ENCODE measurements at places on chromosomes 3 and 15.

GRCh38 chr3:12486916-12487315 is 2.6 kb downstream of the TSEN2 start:
- DNase-seq, result no peak

DNA sequence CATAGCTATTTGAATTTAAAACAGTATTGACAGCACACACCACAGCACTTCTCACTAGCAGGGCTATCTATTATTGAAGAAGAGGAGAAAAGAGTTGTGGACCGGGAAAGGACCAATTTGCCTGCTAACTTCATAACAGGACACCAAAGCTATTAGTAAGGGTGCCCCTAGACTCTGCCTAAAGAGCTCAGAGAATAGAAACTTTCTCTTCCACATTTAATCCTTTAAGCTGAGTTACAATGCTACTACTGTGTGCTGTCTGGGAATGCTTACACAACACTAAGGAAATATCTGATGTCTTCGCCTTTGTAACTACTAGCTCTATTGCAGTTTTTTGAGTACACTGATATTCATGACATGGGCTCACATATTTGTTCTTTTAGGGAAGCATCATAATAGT is 13.5 kb upstream of the AADAC start:
- no peak for DNase-seq

DNA sequence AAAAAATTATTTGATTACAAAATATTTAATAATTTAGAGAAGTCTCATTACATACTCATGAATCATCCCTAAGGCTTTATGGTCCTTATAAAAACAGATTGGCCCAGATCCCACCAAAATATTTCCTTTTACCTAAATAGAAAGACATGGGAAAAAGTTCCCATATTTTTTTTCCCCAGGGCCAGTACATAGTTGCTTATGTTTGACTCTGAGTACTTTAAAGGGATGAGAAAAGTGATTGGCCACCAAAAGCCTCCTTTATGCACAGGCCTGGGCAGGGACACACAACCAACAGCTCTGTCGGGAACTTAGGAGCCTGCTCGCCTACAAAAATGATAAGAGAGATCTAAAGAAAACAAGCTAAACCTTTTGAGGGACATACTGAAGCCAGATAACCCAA is 22.3 kb downstream of the KCNAB1 start:
- no peak for DNase-seq

- DNase-seq, result no peak
Measured at GRCh38 chr3:104856741-104857140, 510.0 kb upstream of the ALCAM start.

DNA sequence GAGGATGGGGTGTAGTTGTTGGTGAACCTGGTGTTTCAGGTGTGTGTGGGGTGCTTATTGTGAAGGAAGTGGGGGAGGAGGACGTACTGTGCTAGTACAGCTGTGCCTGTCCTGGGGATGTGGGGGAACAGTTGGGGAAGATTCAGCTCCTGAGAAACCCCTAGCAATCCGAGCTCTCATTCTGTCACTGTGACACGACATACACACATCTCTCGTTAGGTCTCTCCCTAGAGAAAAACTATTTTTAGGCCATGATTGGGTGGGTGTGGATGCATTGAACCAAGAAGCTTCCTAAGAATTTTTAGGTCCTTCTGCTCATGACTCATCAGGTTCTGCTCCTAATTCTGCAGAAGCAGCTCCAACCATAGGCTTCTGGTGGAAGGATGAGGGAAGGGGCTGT is 54.3 kb downstream of the SLC30A4 start:
- no peak for DNase-seq

GRCh38 chr3:25019506-25019905 is 408.6 kb upstream of the RARB start:
- DNase-seq, result no peak

GRCh38 chr3:94587291-94587690 is 524.4 kb downstream of the NSUN3 start:
- DNase-seq, result no peak

- no peak for DNase-seq
Measured at GRCh38 chr3:32282578-32283154, 44.2 kb downstream of the CMTM8 start.

GRCh38 chr3:26579116-26579515 is 43.5 kb upstream of the LRRC3B start:
- DNase-seq, result no peak

GRCh38 chr15:89051875-89052274 is 36.4 kb upstream of the ABHD2 start:
- no peak for DNase-seq

DNA sequence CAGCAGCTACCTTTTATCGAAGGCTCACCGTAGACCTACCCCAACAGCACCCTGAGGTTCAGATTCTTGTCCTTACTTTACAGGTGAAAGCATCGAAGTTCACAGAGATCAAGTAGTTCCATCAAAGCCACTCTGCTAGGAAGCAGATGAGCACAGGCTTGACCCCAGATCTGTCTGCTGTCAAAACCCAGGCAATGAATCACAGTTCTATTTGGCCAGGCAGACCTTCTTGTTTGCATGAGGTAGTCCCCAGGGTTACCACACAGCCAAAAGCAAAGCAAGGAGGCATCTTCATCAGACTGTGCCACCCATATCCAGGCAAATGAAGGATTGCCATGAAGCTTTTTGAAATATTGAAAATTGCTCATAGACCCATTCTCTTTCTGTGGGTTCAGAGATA is 33.0 kb downstream of the HES1 start:
- DNase-seq, result no peak

DNA sequence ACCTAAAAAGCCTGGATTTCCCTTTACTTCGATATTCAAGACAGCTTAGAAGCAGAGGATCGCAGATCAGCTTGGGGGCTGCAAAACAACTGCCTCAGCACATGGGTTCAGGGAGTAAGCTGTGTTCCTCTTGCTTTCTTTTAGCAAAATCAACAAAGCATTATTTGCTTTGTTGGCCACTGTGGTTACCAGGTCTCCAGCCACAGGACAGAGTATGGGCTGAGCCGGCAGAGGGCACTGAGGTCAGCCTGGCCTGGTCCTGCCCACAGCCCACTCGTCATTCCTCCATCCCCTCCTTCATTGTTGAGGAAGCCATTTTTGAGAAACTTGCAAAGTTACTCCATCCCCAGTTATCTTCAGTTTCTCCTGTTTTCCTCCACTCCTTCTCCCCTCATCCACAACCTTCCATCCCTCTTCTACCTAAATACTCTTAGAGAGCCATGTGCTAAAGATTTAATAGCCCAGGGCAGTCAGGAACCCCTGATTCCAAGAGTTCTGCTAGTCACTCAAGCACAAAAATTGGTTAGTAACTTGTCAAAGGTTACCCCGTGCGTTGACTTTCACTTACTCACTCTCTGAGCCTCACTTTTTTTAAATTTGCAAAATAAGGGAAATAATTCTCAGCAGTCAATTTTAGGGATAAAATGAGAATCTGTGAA is 60.0 kb upstream of the HES1 start:
- DNase-seq, result no peak

DNA sequence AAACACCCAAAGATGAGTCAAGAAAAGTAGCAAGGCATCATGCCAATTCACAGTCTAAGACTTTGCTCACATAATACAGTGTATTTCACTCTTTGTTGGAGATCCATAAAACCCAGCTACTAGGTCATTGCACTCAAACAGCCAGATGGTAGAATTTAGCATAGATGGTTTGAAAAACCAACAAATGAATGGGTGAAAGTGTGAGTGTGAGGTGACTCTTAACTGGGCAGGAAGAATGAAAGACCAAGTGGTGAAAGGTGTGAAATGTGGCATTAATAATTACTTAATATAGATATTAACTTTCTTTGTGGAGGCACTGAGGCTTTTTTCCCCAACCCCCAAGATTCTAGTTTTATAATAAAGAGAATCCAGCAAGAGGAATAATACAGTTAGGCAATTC is 159.5 kb downstream of the SQOR start:
- no peak for DNase-seq

DNA sequence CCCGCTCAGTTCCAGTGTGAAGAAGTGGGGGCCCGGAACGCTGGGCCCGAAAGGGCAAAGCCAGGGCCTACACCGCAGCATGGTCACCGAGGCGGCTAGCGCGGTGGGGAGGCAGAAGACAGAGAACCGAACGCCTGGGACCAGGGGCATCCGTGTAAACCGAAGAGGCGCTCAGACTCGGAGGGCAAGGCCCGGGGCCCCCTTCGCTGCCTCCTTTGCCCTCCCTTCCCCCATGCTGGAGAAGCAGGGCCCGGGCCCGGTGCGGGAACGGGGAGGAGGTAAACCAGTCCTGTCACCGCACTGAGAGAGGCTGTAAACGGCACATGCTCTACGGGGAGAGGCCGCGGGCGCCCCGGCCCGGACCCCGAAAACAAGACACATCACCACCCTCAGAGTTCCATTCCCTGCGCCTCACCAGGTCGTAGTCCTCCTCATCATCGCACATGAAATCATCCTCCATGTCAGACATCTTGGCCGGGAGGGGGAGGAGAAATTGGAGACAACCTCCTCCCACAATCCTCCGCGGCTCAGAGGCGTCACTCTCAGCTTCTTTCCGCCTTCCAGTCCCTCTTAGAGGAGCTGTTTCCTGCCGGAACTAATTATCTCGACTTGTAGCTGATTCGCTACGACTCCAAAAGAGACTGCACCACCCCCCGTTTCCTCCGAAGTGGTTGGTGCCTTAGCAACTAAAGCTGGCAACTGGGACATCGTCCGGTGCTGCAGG is at the start of gene COPS2:
Gene COPS2 (minus strand): TSS at position 490 of the 724 bp plus-strand sequence. CDS start 21 bp downstream, at position 469.
- DNase-seq, result peak; percentile 93

GRCh38 chr3:149892371-149892770 is 78.3 kb downstream of the PFN2 start:
- no peak for DNase-seq

GRCh38 chr3:194253270-194253669 is 97.9 kb downstream of the CPN2 start:
- DNase-seq, result no peak

DNA sequence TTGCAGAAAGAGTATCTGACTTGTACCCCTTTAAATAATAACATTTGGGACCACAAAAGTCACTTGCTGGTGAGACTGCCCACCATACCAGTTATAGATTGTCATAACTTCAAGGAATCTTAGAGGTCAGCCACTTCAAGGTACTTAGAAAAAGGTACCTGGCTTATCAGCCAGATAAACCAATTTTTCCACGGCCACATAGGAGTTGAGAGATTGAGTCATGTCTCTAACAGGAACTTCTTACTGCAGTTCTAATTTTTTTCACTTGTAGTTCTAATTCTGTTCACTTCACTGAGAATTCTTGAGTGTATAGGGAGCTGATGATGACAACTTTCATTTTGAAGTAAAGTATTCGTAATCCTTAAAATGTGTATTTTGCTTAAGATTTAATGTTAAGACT is 317.1 kb upstream of the CBLB start:
- DNase-seq, result no peak

DNA sequence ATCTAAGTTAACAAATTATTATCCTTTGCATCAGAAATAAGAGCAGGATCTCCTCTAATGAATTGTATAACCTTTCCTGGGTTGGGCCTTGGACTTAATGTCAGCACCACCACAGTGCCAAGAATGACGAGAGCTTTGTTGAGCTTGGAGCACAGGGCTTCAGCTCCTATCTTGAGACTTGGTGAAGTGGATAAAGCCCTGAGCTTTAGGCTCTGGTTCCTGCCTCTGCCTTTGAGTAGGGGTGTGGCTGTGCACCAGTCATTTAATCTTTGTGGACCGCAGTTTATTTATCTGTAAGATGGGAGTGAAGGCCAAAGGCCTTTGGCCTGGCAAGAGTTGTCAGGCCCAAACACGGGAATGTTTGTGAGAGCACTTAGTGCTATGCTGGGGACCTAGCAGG is 162.2 kb downstream of the VGLL4 start:
- DNase-seq, result no peak

- peak; percentile 55 for DNase-seq
Measured at GRCh38 chr15:63465104-63465503, 39.3 kb upstream of the USP3 start.

- DNase-seq, result no peak
Measured at GRCh38 chr3:112134335-112135124, 1.5 kb upstream of the GCSAM start.

DNA sequence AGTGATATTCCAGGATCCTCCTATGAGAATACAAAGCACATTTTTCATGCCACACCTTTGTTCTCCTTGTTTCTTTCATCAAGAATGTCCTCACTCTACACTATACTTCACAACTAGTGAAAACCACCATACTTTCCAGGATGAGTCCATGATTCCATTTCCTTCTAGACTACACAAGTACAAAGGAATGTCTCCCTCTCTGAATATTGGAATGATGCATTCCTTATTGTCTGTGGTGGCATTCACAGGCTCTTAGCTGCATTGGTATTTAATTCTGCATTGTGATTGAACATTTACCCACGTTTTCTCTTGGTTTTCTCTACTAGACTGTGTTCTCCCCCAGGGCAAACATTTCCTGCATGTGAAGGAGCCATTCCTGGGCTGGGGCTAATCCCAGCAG is 217.5 kb downstream of the RAP2B start:
- DNase-seq, result no peak

GRCh38 chr3:56919137-56919796 is 117.5 kb upstream of the ARHGEF3 start:
- no peak for DNase-seq

GRCh38 chr3:175029828-175030227 is 170.7 kb downstream of the NAALADL2 start:
- no peak for DNase-seq

GRCh38 chr15:44536302-44536961 is 515 bp upstream of the EIF3J start:
- DNase-seq, result peak; percentile 95

GRCh38 chr15:76313731-76314130 is 2.5 kb upstream of the ETFA start:
- no peak for DNase-seq

- DNase-seq, result no peak
Measured at GRCh38 chr3:123694366-123695087, 109.7 kb upstream of the HACD2 start.

- no peak for DNase-seq
Measured at GRCh38 chr3:196418601-196419000, 13.6 kb downstream of the UBXN7 start.

DNA sequence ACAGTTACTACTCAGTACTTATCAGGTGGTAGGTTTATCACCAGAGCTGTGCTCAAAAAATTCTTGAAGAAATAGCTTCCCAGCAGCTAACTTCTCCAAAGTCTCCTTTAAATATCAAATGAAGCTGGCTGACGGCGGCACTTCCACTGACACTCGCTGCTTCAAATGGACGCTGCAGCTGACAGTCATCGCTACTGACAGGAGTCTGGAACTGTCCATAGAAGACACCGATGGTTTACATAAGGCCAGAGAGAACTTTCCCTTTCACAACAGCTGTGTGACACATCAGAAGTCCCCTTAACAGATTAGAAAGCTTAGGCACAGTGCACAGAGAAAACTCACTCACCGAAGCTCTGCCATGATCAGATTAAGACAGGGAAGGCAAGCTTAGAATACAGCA is 270.2 kb downstream of the SHOX2 start:
- no peak for DNase-seq

- DNase-seq, result no peak
Measured at GRCh38 chr3:15649858-15650257, 48.3 kb downstream of the BTD start.

DNA sequence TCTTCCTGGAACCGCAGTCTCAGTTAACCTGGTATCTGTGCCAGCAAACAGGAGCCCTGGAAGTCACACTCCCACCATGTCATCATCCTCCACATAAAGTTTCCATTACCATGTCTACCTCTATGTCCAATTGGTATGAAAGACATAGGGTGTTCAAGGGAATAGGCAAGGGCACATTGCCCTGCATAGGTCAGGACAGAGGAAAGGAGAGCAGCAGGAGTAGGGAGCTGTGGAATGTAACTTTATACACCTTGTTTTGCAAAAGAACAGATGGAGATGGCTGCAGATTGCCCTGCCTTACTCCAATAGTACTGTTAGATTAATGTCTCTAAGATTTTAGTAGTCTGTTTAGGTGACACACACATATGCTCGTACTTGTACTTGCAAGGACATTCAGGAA is 1056.4 kb downstream of the NTRK3 start:
- DNase-seq, result no peak

- no peak for DNase-seq
Measured at GRCh38 chr3:18208856-18209255, 216.3 kb downstream of the SATB1 start.
